ENCODE measurements at places on chromosomes 5 and 9.

DNA sequence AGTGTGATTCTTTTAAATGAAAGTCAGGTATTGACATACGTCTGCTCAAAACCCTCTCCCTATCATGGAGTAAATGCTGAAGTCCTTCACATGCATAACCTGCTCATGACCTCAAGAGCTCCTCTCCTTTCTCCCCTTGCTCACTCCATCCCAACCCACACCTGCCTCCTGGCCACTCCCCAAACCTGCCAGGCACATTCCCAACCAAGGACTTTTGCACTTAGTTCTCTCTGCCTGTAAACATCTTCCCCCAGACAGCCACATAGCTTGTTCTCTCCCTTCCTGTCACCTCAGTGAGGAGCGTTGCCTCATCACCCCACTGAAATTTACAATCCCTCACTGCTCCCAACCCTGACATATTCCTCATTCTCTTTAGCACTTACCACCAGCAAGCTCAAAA is 8.7 kb downstream of the SETD9 start:
- no peak for DNase-seq

DNA sequence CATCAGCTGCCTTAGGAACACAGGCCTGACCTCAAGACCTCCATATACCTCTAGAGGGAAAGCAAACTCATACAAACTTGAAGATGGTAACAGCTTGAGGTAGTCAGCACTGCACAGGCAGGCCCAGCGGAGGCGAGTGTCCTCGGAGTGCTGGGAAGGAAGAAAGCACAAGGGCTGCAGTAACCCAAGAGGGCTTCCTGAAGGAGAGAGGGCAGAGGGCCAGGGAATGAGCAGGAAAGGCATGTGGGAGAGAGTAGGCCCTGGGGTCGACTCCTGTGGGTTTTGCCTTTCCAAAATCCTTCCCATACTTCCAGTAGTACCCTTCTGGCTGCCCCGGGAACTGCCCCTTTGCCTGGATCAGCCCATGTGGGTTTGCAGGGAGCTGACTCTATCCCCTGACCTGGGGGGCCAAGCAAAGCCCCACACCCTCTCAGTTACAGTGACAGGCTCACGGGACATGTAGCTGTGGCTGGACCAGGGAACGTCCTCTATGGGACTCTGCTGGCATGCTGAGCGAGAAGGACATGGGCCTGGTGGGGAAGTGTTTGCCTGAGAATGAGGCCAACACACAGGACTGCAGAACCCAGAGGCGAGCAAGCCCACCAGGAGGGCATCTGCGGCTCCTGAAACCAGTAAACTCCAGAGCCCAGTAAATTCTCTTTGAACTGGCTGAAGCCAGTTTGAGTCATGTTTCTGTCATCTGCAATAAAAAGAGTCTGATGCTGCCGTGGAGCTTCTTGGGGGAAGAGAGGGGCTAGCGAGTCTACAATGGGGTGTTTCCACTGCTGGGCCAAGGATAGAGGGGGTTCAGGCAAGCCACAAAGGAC is 64.1 kb downstream of the COL23A1 start:
- DNase-seq: no peak

DNA sequence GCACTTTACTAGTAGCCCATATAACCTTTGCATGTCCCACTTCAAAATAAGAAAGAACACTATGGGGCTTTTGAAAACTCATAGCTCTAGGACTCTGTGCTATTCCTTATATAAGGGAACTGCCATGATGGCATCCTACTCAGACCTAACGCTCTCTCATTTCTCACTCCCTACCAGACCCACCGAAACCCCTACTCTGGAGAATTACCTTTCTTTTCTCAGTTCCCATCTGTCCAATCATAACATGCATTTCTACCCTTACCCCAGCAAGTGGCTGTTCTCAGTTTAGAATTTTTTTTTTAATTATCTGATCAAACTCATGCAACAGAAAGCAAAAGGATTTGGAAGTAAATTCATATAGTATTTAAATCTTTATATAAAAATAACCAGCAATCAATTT is 27.3 kb downstream of the CARNMT1 start:
- DNase-seq: no peak

DNA sequence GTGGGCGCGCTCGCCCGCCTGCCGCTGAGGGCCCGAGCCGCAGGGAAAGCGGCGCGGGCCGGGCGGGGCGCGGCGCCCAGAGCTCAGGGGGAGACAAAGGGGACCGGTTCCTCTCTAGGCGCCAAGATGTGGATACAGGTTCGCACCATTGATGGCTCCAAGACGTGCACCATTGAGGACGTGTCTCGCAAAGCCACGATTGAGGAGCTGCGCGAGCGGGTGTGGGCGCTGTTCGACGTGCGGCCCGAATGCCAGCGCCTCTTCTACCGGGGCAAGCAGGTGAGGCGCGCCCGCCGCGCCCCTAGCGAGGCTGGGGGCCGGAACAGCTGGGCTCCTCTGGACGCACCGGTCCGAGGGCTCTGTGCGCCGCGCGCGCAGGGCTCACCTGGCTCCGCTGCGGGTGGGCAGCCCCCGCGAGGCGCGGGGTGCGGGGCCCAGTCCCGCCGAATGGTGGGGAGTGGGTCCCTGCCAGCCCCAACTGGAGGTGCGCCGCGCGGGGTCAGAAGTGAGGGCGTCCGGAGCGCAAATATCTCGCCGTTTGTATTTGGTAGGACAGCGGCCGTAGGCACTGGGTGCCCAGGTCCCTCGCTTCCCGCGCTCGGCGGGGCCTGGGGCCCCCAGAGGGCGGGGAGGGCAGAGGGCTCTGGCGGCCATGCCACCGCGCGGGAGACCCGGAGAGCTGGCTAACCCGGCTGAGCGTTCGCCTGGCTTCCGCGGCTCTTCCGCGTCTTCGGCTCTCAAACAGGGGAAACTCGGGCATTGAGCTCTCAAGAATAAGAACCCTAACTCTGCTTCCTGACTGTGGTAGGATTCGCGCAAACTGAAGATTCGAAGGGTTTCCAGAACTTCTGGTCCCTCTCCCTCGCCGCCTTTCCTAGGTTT is 607 bp downstream of the UHRF2 start:
- DNase-seq: peak; percentile 37

DNA sequence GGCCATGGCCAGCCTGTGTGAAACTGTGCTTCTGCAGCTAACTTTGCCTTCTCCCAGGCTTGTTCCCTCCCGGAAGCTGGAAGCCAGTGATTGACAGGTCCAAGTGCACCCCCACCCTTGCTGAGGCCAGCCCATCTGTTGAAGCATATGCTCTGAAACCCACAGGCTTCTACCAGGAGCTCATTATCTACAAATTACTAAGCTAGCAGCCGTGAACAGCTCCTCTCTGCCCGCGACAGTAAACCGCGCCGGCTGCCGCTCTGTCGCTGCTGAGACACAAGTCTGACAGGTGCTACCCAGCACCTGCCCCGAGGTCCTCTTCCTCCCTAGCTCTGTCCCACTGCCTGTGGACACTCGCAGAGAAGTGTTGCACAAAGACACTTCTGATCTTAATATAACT is 490.9 kb downstream of the GADD45G start:
- DNase-seq: no peak

GRCh38 chr5:121239951-121240350 is 611.7 kb upstream of the FTMT start:
- no peak for DNase-seq

DNA sequence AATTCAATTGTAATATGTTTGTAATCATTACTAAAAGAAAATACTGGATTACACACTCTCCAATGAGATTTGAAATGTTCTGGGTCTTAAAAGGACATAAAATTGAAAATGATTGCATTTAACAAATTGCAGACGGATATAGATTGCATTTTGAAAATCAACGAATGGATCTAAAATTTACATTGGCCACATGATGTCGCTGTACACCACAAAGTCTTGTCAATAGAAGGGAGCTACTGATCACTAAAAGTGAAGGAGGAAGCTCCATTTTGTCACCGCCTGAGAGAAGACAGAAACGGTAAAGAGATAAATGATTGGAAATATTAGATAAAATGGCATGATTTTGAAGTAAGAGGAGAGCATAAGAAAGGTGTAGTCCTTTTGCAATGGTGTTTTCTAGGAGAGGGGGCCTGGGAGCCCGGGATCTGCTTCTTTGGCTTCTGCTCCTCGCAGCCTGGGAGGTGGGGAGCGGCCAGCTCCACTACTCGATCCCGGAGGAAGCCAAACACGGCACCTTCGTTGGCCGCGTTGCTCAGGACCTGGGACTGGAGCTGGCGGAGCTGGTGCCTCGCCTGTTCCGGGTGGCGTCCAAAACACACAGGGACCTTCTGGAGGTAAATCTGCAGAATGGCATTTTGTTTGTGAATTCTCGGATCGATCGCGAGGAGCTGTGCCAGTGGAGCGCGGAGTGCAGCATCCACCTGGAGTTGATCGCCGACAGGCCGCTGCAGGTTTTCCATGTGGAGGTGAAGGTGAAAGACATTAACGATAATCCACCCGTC is at the start of gene PCDHA1:
TSS of gene PCDHA1 (plus strand) at position 236 of the 782 bp plus-strand sequence.
- no peak for DNase-seq

GRCh38 chr5:179176571-179177230 is 116.5 kb downstream of the ZNF354C start:
- DNase-seq: no peak

DNA sequence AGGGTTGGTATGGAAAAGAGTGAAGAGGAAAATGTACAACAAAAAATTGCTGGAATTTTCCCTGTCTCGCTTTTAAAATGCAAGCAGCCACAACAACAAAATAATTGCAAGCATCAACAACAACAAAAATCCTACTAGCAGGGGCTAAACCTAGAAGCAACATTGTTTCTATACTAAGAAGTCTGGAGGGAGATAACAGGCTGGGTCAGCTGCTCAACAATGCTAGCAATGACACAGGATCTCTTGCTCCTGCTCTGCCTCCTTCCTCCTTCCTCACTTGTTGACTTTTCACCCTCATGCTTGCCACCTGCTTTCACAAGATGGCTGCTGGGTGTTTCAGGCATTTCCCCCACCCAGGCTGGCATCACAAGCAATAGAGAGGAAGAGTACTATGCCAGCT is 7.6 kb upstream of the AOPEP start:
- no peak for DNase-seq

DNA sequence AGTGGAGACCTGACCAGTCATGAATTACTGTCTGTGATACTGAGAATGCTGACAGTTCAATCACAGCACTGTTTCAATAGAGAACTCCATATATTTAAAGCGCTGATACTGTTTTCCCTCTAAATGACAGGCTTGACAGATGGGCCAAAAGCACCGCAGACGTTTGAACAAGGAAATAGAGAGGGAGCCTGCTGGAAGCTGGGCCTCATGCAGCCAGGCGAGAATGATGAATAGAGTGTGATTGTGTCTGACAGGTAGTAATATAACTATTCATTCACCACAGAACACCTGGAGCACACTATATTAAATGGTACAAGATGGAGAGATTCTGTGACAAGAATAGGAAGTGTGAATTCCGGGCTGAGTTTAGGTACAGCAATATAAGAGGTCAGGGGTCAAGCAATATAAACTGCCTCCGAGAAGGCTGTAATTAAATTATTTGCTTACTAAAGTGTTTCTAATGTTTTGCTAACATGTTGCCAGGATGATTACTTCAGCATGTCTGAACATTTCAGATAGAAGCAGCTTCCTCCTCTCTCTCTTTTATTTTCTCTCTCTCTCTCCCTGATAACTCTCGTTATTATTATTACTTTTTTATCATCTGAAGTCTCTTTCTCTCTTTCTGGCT is 297.7 kb downstream of the CSNK1G3 start:
- DNase-seq: peak; percentile 54

GRCh38 chr5:178207183-178207916 is 3.0 kb downstream of the HNRNPAB start:
- peak; percentile 37 for DNase-seq
